GM19239 (cell line): ENCODE measurements at places on chromosomes 6 and 20.

DNA sequence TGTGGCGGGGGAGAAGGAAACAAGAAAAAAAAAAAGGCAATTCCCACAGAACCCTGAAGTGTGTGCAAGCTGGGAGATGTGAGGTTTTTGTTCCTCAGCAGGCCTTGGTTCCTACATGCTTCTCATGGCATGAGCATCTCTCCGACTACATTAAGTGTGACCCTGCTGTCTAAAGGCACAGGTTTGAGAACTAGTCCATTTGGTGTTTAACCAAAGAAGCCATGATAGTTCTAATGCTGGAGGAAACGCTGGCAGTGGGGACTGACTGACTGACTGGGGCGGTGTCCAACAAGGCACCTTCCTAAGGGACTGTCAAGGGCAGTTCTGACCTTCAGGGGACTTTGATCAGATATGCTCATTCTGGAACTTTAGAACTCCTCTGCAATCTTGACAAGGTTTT is 3.8 kb downstream of the TXNDC5 start:
- DNase-seq: no peak

- no peak for DNase-seq
Observed at GRCh38 chr6:113442040-113442439, 415.1 kb upstream of the MARCKS start.

DNA sequence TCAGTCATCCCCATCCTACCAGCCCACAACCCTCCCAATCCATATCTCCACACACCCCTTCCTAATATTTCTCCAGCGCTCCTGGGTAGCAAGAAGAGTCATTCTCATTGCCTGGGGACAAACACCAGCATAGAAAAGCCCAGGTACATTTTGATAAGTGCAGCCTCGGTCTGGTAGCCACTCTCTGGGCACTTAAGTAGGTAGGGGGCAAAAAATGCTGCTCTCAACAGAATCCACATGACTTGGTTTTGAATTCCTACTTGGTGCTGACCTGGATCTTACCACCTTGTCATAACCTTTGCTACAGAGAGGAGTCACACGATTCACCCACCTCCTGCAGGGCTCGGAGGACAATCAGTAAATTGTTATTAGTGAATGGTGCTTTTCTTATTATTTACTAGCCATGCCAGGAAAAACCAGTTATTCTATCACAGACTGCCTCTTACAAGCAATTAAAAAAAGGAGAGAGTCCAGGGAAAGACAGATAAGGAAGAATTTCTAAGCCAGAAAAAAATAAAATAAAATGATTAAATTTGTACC is 249.1 kb downstream of the LY86 start:
- DNase-seq: no peak

- no peak for DNase-seq
Observed at GRCh38 chr20:47792021-47792618, 6.8 kb upstream of the SULF2 start.

DNA sequence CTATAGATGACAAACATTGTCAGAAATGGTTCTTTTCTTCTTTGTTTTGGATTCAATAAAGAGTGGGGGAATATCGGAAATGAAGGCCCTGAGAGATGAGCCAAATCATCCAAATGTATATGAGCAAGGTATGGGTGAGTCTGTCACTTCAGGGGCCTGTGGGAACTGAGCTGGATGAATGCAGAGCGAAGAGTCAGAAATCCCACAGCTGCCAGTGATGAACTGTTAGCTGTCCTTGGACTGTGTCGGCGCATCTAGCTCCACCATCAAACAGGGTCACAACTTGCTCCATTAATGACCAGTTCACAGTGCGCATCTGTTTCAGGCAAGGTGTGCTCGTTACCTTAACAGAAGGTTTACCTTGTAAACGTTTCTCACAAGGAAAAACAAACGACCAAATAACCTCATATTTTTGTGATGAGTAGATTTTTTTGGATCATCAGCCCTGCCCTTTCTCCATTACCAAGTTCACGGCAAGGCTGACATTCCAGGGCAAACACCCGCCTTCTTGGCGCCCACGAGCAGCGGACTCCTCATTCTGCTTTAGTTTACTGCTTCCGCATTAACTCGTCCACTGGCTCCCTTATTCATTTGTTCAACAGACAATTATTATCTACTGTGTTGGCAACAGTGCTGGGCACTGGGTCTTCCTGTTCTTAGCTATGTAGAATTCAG is 15.0 kb upstream of the CCN6 start:
- no peak for DNase-seq

GRCh38 chr6:74651948-74652842 is 553.7 kb downstream of the COL12A1 start:
- no peak for DNase-seq

DNA sequence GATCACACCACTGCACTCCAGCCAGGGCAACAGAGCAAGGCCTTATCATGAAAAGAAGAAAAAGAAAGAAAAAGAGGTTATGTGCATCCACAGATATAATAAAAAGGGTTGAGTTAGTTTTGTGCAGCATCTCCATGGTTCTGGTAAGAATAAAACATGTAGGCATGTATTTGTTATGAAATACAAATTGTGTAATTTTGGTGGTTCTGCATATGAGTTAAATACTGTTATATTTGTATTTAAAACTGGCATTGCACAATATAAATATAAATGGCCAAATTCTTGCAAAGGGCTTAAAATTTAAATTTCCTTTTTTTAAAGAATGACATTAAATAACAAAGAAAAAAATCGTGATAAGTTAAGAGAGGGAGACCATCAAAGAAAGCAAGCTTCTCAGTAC is 159.1 kb upstream of the PREP start:
- DNase-seq: no peak

DNA sequence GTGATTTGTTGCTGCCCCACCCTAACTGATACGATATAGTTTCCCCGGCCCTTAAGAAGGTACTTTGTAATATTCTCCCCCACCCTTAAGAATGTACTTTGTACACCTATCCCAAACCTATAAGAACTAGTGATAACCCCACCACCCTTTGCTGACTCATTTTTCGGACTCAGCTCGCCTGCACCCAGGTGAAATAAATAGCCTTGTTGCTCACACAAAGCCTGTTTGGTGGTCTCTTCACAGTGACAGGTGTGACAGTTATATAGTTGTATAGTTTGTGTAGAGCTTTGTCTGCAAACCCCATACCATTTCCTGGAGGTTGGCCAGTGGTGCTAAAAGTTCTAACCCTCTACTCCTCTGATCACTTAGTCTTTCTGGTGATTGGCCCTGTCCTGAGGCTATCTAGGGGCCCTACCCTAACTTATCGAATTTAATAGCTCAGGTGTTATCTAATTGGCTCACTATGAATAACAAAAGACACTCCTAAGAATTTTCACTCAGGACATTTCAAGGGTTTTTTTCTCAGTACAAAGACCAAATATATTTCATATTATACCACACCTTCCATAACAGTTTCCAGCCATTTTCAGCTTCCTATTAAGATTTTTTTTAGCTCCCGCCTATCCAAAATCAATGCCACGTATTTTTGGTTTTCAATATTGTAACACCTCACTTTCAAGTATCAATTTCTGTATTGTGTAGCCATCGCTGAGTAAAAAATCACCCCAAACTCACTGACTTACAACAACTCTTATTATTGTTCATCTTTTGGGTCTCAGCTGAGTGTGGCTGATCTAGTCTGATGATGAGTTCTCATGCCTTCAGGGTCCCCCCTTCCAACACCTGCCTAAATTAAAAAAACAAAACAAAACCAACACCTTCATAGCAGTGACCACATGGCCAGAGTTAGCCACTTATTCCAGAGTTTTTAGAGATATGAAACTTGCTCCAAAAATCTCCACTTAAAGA is 9.8 kb upstream of the BTN1A1 start:
- no peak for DNase-seq

GRCh38 chr6:139161169-139161568 is 26.3 kb downstream of the HECA start:
- DNase-seq: no peak

DNA sequence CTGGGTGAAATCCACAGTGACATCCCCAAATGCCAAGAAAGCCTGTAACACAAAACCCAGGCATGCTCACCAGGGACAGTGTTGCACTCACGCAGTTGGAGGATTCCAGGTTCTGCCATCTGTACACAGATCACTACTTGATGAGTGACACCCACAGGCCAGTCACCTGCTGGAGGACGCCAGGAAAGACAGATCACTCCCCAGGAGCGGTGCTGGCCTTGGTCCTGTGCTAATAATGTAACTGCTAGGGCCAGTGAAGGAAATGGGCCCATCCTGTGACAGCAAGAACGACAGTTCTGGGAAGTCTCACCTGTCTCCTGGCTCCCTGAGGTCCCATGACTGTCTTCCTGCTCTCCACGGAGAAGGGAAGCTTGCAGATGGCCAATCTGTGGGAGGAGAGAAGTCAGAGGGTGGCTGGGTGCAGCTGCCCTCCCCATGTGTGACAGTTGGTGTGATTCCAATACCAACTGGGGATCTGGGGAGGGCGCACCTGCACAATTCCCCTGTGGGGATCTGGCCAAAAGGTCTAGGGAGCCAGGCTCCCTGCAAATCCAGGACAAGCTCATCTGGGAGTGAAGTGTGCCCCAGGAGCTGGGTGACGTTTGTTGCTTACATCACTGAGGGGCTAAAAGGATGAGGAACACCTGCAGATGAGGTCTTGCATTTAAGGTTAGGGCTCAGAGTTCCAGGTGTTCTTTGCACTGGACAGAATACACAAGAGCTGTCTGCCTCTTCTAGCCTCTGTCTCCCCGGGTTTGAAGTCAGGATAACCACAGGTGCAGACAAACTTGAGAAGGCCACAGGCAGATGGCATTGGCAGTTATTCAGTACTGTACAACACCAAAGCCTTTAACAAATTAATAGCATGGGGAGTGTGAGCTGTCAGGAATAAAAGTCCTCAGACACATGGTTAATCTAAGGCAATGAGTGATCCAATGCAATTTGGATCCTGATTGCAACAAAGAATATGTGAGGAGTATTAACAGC is 10.3 kb downstream of the ZNF337 start:
- no peak for DNase-seq

DNA sequence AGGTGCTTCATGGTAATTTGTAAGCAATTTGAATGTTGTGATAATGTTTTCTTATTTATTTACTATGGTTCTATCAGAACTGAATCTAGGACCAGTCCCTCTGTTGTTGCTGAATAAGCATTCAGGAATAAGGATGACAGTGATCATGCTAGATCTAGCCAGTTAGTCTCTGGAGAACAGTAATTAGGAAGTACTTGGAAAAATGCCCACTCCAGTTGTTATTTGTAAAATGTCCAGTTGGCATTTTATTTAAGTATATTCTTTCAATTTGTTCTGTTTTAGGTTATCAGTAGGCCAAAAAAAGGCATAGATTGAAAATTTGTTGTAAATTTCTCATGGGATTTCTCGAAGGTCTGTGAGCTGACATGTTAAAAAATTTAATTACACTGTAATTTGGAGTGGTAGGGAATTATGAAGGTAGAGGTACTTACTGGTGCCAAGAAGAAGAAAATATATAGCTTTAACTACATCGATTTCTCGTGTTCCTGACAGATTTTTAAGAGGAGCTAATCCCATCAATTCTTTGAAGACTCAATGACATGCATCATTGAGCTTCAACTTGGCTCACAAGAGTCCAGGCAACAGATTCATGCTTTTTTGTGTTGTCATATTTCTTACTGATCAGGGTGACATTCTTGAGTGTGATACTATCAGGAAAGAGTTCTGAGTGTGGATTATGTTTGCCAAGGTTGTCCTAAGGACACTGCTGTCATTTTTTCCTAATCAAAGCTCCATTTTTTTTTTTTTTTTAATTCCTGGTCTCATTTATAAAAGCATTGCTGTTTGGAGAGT is 177.3 kb downstream of the CARMIL1 start:
- no peak for DNase-seq

DNA sequence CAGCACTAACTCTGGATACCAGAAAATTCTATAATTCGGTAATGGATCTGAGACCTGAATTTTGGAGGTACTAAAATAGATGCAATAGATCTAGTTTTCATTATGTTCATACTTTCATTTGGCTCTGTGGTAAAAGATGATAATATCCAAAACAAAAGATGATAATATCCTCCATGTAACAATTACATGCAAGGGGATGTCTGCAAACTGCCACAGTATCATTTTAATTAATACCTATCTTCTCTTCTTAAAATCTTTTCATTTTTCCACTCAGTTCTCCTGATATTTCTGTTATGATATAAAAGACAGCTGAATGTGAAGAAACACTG is 15.6 kb downstream of the BTN2A1 start:
- DNase-seq: no peak

- DNase-seq: no peak
Observed at GRCh38 chr6:137290601-137291261, 71.5 kb upstream of the IFNGR1 start.

- no peak for DNase-seq
Observed at GRCh38 chr20:8062756-8063155, 43.2 kb upstream of the TMX4 start.

GRCh38 chr20:1711266-1711665 is 53.7 kb upstream of the SIRPG start:
- DNase-seq: no peak

- no peak for DNase-seq
Observed at GRCh38 chr6:125192610-125192930, 39.0 kb downstream of the TPD52L1 start.

GRCh38 chr6:68252632-68253031 is 382.4 kb upstream of the ADGRB3 start:
- DNase-seq: no peak

DNA sequence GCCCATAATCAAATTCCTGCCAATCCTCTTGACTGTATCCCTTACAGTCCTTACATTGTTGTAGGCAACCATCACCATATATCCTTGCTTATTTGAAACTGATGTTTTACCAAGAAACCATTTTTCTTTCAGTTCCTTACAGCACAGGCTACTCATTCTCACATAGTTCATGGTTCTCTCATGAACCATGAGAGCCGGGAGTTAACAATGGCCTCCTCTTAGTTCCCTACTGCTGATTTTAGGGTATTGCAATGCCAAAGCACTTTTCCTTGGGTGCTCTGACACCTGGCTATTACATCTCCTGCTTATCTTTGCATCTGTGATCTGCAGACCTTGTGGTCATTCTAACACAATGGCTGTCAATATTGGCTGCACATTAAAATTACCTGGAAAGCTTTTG is 133.4 kb downstream of the MYB start:
- DNase-seq: no peak

GRCh38 chr20:45971425-45971674 is 653 bp downstream of the ZNF335 start:
- no peak for DNase-seq

DNA sequence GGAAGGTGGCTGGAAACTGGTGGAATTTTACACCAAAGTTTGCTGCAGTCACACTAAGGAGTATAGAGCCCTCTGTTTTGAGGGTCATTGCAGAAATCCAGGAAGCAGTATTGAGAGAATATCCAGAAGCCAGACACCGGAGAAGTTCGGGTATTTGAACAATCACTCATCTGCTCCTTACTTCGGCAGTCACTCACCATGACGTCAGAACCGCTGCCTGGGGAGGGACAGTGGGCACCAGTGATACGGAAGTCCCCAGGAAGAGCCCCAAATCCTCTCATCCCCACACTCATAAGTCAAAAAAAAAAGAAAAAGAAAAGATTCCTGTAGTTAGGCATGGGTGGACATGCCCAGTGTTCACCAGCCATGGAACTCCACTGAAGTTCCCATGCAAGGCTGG is 4.0 kb downstream of the LY6G5C start:
- no peak for DNase-seq

GRCh38 chr6:32131439-32131948 is 1.4 kb upstream of the FKBPL start:
- DNase-seq: no peak

- DNase-seq: no peak
Observed at GRCh38 chr6:11270030-11271027, 37.9 kb upstream of the NEDD9 start.

- DNase-seq: no peak
Observed at GRCh38 chr20:62766716-62767115, 29.6 kb upstream of the MRGBP start.
